Stimulated activated CD4-positive, alpha-beta T cell treated with anti-CD3 and anti-CD28 coated beads, Interleukin-15, amount 100 ng/mL, for 1 hour (primary cell): ENCODE measurements at places on chromosomes 6 and 20.
A peak's percentile ranks its signal among the peaks of the same experiment; 100 is the strongest.

GRCh38 chr6:169575821-169576220, 126.0 kb downstream of the WDR27 start:
- DNase-seq, result no peak

DNA sequence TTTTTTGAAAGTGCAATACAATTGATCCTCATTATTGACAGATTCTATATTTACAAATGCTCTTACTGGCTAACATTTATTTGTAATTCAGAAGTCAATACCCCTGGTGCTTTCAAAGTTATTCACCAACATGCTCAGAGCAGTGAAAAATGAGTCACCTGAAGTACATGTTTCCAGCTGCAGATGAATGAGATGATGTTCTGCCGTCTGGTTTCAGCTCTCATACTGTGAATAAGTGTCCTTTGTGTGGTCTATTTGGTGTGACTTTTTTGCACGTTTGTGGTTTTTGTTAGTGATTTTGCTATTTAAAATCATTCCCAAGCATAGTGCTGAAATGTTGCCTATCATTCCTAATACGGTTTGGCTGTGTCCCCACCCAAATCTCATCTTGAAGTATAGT, 22.3 kb upstream of the EYA4 start:
- DNase-seq, result no peak

DNA sequence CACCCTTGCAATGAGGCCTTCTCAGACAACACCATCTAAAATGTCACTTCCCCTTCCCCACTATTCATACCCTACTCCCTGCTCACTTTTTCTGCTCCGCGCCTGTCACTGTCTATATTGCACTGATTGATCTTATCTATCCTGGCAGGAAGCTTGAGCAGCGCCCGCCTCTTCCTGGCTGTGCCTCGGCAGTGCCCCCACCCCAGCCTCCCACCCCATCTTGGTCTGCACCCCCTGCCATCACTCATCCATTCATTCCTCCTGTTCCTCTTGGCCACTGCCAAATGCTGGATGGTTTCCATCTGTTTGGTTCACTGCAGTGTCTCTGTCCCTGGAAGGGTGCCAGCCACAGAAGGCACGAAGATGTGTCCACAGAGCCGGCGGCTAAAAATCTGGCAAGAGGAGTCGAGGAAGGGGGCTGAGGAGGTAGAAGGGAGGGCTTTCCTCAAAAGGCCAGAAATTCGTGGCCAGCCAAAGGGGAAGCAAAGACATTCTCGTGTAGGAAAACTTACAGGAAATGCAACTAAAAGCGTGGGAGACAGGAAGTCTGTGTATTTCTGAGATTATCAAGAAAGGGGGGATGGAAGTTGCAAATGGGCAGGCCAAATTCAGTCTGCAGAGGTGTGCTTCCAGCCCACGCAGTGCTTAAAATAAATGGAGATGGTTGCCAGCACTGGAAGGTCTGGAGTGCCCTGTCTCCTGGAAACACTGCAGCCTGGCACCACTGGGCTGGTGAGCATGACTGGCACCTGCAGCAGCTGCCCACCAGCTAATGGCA, 27.6 kb downstream of the SYNJ2 start:
- DNase-seq, result no peak

DNA sequence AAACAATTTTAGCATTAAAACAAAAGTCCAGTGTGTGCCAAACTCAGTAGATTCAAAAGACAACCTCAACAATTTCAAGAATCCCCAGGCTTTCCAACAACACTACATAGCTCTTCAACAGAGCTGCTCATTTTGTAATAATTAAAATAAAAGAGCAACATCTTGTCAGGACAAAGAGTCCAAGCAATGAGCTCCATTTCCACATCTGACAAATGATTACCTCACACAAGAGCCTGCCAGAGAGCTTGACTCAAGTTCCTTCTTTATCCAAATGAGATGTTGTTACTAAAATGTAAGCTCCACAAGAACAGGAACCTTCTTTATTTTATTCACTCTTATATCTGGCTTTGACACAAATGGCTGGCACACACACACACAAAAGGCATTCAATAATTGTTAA, 449.8 kb downstream of the HACE1 start:
- no peak for DNase-seq

- DNase-seq, result no peak
Observed at GRCh38 chr6:85006362-85006761, 242.0 kb upstream of the TBX18 start.

- no peak for DNase-seq
Observed at GRCh38 chr6:122339661-122340060, 59.8 kb upstream of the HSF2 start.

DNA sequence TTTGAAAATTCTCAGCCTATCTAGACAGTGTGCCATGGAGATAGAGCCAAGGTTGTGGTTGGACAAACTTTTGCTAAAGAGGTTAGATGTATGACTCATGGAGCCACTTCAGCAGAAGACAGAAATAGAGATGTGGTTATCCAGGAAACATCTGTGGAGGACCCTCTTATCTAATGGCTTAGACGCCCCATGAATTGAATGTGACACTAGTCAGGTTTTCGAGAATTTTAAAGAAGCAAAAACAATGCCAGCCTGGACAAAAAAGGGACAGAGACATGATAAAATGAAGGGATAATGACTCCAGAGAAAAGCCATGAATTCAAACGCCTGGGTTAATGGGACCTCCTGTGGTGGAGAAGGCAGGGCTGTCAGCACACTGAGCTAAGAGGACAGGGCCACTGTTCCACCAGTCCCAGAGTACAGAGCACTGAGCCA, 280.5 kb downstream of the CLVS2 start:
- no peak for DNase-seq

DNA sequence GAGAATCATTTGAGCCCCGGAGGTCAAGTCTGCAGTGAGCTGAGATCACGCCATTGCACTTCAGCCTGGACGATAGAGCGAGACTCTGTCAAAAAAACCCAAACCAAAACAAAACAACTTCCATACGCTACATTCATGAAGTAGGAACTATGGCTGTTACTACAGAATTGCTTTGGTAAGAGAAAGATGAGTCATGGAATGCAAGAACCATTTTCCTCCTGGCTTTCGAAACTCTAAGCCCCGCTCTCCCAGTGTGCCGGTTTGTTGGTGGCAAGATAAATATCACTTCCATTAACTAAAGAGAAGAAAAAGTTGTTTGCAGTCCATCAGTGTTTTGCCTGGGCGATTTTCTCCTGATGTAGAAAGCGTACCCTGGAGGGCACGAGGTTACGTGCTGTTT, 61.3 kb downstream of the ZDHHC14 start:
- DNase-seq, result no peak

- DNase-seq, result no peak
Observed at GRCh38 chr20:11979306-11979990, 61.8 kb downstream of the BTBD3 start.

GRCh38 chr20:37527638-37528445, at the start of gene BLCAP:
BLCAP (minus strand) TSS chr20:37527876; CDS start chr20:37519174, 8,702 bp downstream.
- DNase-seq, result peak; percentile 82

- DNase-seq, result no peak
Observed at GRCh38 chr6:45450831-45451230, 73.1 kb upstream of the SUPT3H start.

GRCh38 chr6:106373502-106374239, 13.2 kb downstream of the CRYBG1 start:
- DNase-seq, result no peak

DNA sequence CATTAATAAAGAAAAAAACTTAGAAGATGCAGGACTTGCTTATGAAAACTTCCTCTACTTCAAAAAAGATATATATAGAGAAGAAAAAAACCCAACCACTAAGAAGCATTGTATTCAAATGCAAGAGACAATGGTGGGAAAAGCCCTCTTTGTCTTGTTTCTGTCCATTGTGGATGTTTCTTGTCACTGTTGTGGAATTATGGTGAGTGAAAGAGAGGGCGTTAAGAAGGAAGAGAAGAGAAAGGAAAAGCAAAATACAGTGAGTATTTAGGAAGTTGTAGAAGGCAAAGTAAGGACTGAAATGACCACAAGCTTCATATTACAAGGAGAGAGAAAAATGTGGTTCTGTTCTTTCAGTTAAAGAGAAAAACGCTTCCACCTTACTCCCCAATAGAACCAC, 14.1 kb upstream of the THBD start:
- DNase-seq, result no peak
